A673 (cell line): ENCODE measurements at places on chromosomes 5 and 9.

GRCh38 chr9:90795084-90795483 is 6.5 kb upstream of the SYK start:
- no peak for DNase-seq

GRCh38 chr5:132017738-132018625 is 6.5 kb upstream of the ACSL6 start:
- no peak for DNase-seq

DNA sequence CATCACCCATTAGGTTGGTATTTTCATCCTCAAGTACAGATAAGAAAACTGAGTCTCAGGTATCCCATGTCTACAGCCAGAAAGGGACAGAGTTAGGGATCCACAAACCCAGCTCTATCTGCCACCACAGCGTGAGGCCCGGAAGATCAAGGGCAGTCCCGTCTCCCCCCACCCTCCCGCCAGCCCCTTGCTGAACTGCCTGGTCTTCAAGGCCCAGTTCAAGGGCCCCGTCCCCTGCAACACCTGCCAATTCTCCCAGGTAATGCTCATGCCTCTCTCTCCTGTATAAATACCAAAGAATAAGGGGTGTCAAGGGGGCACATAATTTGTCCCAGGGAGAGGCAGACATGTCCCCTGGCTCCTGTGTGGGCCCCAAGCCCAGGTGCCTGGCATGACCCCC is 50.7 kb downstream of the AK8 start:
- no peak for DNase-seq

- no peak for DNase-seq
Measured at GRCh38 chr5:37520811-37521210, 141.7 kb downstream of the WDR70 start.

- no peak for DNase-seq
Measured at GRCh38 chr9:35564658-35565061, 40.4 kb upstream of the TESK1 start.

DNA sequence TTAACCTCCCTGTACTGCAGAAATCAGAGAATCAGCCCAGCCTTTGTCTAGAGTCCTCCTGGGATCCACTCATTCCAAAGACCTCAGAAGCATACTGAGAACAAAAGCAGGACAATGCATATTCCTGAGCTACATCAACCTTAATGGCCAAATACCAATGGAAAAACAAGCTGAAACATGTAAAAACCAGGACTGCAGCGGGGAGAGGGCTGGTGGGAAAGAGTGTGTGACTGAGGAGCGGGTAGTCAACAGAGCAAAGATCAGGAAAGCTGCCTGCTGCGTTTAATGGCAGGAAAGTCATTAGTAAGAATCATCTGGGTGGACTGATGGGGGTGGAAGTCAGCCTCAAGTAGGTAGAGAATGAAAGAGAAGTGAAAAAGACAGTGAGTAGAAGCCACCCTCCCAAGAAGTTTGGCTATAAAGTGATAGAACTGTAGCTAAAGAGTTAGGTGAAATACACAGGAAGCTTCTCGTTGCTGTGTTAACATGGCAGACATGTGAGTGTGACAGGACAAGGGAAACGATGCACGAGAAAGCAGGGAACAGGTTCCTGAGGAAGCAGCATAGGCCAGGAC is 88.1 kb downstream of the OTULIN start:
- DNase-seq, result no peak

GRCh38 chr5:52830650-52831049 is 42.9 kb downstream of the ITGA1 start:
- DNase-seq, result no peak

- DNase-seq, result no peak
Measured at GRCh38 chr9:136264031-136264430, 18.4 kb upstream of the QSOX2 start.

DNA sequence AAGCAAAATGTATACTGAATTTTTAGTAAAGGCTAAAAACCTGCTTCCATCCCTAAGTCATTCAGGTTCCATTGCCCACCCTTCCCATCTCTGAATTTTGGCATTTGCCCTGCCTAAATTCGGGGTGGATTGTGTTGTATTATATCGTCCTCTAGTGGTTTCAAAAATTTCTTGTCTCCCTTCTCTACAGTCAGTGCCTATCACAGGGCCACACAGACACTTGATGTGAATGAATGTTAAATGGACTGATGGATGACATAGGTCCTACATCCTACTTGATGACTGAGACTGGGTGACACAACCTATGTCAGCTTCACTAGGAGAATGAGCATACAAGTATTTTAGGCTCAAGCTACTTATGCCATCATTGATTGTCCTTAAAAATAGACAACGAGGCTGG is 45.6 kb upstream of the SLC30A5 start:
- DNase-seq, result peak; percentile 61

GRCh38 chr9:130467316-130467715 is 22.6 kb downstream of the ASS1 start:
- no peak for DNase-seq

DNA sequence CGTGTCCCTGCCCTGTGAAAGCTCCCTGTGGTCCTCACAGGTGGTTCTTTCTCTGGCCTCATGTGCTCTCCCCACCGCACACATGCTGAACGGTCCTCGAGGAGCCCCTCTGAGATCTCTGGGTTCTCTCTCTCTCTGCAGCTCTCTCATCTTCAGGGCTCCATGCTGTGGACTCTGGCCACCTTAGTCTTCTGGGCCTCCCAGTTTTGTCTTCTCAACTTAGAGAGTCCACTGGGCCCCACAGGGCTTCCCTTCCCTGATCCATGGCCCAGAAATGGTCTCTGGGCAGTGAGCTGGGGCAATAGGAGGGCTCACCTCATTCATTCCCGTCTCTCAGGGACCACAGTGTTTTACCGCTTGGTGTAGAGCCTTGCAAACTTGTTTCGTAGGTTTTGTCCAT is 26.4 kb downstream of the FGD3 start:
- DNase-seq, result no peak

DNA sequence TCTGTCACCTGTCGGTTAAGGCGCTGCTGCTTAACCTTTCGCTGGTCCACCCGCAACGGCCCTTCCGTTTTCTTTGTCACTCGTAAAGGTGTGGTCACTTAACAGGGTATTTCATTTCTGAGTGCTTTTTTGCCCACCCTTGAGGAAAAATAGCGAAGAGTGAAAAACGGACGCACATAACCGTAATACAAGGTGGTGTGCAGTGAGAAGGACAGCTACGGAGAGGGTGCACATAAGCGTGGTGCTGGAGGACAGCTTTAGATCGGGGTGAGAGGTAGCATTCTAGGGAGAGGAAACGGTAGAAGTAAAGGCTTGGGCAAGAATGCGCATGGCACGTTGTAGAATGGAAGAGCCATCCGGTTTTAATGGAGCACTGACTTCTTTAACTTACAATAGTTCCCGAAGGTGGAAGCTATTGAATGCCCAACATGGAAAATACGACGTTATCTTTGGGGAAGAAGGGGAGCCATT is 761 bp downstream of the CCT5 start:
- no peak for DNase-seq

DNA sequence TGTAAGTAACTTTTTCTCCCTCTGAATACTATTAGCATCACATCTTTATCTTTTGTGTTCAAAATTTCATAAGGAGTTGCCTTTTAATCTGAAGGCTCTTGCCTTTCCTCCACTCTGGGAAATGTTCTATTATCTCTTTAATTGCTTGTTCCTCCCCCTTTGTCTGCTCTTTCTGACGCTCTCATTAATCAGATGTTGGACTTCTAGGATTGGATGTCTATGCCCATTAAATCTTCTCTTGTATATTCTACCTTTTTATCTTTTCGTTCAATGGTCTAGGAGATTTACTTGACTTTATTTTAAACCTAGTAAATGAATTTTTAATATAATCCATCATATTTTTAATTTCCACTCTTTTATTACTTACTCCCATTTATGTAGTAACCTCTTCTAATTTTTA is 76.7 kb downstream of the MARCHF3 start:
- DNase-seq, result no peak

DNA sequence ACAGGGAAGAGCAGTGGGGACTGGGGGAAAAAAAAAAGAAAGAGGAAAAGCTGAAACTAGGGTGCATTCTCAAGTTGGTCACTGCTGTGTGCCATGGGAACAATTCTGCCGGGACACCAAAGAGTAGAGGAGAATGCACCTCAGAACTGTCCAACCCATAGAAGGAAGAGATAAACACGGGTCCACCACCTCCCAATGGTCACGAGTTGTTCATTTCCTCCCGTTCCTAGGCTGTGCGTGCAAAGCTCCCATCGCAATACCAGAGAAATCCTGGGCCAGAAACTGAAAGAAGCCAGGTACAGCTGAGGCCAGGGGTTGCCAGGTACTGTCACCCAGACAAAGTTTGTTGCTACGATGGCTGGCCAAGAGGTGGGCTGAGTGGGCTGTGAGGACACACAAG is 236.9 kb upstream of the ANKRD55 start:
- DNase-seq, result no peak

- no peak for DNase-seq
Measured at GRCh38 chr9:135726138-135726853, 24.3 kb downstream of the KCNT1 start.

DNA sequence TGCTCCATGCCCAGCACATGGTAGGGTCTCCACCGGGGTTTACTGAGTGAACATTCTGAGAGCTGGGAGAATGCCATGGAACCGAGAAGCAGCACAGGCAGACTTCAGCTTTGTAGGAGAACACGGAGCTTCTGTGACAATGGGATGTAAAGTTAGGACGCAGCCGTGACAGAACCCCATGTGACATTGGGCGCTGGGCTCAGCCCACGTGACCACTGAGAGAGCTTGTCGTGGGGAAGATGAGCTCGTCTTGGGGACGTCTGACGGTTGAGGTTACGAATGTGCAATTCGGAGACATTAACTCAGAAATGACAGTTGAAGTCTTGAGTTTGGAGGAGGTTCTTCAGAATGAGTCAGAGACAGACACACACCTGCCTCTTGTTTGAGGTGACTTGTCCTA is 13.5 kb downstream of the SDHA start:
- DNase-seq, result no peak

DNA sequence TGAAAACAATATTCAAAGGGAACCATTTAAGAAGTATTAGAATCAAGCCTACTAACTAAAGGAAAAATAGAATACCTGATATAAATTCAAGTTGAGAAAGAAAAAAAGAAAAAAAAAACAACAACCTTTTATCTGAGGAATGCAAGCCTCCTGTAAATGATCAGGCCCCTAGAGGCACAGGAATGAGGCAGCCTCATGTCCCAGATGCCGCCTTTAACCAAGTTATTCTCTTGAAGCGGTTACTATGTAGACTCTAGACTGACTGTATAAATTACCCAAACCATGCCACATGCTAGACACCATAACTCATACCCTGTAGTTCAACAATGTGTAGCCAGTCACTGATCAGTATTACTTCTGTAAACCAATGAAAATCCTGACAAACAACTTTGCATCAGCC is 929.6 kb downstream of the TAF11L14 start:
- DNase-seq, result no peak

- peak; percentile 75 for DNase-seq
Measured at GRCh38 chr5:45376417-45376816, 319.8 kb downstream of the HCN1 start.

DNA sequence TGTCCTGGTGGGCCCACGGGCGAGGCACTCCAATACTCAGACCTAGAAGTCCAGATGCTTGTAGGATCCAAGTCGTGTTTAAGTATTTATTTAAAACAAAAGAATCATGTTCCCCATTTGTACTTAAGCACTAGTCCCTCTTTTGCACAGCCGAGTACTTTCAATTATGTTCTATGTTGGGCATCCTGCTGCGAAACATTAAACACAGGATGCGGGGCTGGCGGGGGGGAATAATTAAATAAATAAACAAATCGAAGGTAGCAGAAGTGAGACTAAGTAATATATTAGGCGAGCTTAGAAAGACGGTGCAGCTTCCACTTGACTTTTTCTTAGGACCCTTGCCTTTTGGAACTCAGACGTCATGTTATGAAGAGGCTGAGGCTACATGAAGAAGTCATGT is 1129.2 kb upstream of the ACO1 start:
- no peak for DNase-seq

GRCh38 chr5:173538654-173539053 is 77.8 kb downstream of the BOD1 start:
- no peak for DNase-seq

GRCh38 chr5:125134216-125135081 is 388.0 kb upstream of the ZNF608 start:
- peak; percentile 54 for DNase-seq

- peak; percentile 78 for DNase-seq
Measured at GRCh38 chr5:146426853-146427618, 20.1 kb upstream of the TCERG1 start.

GRCh38 chr9:122816163-122816867 is 12.1 kb downstream of the PDCL start:
- DNase-seq, result no peak

DNA sequence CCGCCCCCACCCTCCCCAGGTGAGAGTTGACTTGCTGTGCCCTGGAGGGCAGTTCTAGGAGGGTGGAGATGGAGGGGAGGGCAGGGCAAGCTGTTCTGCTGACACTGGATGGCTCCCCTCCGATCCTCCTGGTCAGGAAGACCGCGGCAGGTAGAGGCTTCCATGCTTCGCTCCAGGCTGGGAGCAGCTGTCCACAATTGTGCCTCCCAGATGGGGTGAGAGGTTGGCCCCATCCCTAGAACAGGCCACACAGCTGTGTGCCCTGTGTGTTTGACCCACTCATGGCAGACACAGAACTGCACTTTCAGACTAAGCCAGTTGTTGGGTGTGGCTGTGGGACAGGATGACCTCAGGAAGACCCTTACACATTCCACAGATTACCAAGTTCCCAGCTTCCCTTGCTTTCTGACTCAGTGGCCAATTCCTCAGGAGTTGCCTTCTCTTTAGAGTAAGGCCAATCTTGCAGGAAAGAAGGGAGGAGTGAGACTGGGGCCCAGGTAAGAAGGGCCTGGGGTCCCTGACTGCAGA is 72.1 kb upstream of the HSPA9 start:
- no peak for DNase-seq

- no peak for DNase-seq
Measured at GRCh38 chr5:129500101-129500500, 40.0 kb downstream of the ADAMTS19 start.

GRCh38 chr5:151719228-151720000 is 32.7 kb upstream of the SPARC start:
- DNase-seq, result peak; percentile 51

GRCh38 chr5:88897748-88898147 is 14.8 kb upstream of the MEF2C start:
- DNase-seq, result no peak

GRCh38 chr9:8863886-8864544 is 1064.4 kb upstream of the DMAC1 start:
- no peak for DNase-seq

GRCh38 chr5:123545506-123545905 is 33.5 kb downstream of the CSNK1G3 start:
- DNase-seq, result peak; percentile 61

GRCh38 chr5:155867522-155868088 is 459.4 kb upstream of the SGCD start:
- no peak for DNase-seq

- no peak for DNase-seq
Measured at GRCh38 chr5:77719666-77720363, 56.3 kb downstream of the TBCA start.

GRCh38 chr9:5186416-5187169 is 1.2 kb upstream of the INSL6 start:
- peak; percentile 62 for DNase-seq

DNA sequence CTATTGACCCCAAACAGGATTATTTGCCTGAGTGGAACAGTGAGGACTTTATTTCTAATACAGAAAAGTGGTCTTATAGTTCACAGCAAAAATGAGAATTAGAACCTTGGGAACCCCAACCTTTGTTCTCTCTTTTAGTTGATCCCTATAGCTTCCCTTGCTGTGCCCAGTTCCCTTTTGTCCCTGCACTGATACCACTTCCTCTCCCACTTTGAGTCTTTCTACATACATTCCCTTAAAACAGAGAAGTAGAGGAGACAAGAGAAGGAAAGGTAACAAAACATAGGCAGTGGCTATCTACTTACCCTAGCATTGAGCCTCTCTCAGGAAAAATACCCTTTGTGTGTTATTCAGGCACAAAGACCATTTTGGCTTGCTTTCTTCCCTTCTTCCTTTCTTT is 246.4 kb downstream of the FAM114A2 start:
- no peak for DNase-seq
